Activated T-helper 9 cell treated with anti-CD3 and anti-CD28 coated beads, Interleukin-2, amount 50 U/mL, for 16 hours (primary cell): ENCODE measurements at places on chromosomes 7 and 10.

DNA sequence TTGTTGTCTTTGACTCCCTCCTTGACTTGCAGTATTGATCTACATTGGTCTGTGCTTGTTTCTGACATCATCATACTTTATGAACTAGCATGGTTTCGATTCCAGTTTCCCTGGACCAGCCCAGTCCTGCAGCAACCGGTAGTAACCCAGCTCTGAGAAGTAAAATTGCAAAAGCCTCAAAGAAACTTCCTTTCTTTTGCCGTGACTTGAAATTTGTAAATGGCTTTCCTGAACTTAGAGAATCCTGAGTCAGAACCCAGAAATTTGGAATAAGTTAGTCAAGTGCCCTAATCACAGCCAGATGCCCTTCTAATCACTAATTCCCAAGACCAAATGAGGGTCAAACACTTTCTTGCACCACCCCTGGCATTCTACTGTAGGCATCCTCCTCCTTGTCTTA, 15.0 kb downstream of the TAS2R60 start:
- DNase-seq = no peak

GRCh38 chr7:122748195-122748594, 45.5 kb upstream of the RNF148 start:
- DNase-seq = no peak

- no peak for DNase-seq
These were observed 28.0 kb upstream of the CTTNBP2 start for GRCh38 chr7:117901089-117901797.

DNA sequence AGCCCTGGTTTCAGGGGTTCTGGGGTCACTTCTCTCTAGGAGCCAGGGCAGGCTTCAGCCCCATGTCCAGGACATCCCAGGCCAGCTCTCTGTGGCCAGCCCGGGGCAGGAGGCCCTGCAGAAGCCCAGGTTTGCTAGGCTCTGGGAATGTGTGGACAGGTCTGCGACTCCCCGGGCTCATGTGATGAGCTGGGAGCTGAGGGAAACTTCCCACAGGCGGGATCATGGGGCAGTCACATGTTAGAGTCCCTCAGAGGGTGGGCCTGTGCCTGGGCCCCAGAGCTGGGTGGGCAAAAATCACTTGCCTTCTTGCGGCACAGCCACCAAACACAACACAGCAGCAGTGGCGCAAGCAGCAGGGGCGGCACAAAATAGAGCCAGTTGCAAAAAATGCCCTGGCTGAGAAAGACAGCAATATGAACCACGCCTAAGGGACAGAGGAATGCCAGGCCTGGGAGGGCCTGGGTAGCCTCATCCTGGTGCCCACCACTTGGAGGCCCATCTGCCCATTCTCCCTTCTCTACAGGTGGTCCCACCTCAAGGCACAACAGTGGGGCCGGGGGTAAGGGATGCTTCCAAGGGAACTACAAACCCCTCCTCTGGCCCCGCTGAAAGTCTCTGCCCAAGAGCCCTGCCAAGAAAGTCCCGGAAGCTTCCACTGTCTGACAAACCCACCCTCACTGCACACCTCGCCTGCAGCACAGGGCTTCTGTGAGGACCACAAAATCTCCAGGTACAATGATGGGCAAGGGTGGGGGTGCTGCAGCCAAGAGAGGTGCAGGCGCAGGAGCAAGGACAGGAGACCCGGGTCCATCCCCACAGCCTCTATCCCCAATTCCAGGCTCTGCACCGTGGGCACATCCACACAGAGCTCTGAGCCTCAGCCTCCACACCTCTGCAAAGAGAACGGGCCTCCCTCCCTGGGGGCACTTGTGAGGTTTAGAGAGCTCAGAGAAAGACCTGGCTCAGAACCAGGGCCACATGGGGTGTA, 34.6 kb upstream of the ANTXRL start:
- no peak for DNase-seq

- DNase-seq = no peak
These were observed 54.6 kb upstream of the ZNF32 start for GRCh38 chr10:43703286-43703685.

- no peak for DNase-seq
These were observed 13.2 kb upstream of the ESYT2 start for GRCh38 chr7:158842486-158842885.

DNA sequence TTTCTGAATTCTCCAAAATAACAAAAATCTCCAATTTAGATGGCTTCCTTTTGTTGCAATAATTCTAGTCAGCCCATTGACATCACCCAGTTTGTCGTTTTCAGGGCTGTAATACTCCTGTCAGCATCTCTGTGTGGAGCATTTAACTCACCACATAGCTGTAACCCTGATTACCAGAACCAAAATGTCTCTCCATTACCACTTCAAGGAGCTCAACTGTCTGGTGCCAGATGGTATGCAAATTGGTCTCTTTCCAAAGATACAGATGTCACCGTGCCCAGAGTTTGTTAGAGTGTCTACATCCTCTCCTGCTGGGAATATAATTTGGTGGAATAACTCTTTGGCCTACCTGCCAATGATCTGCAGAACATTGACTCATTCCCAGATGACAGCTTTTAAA, 350.3 kb upstream of the POT1 start:
- DNase-seq = no peak

DNA sequence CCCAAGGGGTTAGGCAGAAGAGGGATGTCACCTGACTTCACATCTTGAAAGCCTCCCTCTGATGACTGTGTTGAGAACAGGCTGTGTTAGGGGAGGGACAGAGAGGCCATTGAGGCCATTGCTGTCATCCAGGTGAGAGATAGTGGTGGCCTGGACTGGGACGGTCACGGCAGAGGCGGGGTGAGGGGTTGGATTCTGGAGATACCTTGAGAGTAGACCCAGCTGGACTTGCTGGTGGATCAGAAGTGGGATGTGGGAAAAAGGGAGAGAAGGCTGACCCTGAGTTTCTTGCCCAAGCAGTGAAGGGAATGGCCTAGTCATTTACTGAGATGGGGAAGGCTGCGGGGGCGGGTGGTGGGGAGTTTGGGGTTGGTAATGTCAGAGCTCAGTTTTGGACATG, 13.6 kb downstream of the MTURN start:
- DNase-seq = no peak

DNA sequence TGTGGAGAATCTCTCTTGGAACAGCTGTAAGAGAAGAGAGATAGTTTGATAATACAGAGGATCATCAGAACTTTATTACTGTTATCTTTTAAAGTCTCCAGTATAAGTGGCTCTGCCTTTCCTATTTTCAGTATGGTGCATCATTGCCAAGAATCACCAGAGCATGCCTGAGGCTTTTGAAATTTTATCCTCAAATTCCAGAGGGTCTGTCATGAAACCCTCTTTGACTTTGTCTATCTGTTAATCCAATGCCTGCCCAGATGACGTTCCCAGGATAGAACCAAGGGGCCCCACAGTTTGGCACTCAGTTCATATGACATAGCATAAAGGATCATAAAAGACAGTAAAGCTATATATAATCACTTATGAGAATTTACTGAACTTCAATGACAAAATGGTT, 35.3 kb upstream of the SEMA3C start:
- no peak for DNase-seq

GRCh38 chr7:98211221-98211675, at the start of gene BHLHA15:
Gene BHLHA15 (plus strand): TSS chr7:98211439. CDS start chr7:98212310, 871 bp downstream.
- peak; percentile 13 for DNase-seq

- DNase-seq = no peak
These were observed 249.3 kb downstream of the REEP3 start for GRCh38 chr10:63770523-63770922.

DNA sequence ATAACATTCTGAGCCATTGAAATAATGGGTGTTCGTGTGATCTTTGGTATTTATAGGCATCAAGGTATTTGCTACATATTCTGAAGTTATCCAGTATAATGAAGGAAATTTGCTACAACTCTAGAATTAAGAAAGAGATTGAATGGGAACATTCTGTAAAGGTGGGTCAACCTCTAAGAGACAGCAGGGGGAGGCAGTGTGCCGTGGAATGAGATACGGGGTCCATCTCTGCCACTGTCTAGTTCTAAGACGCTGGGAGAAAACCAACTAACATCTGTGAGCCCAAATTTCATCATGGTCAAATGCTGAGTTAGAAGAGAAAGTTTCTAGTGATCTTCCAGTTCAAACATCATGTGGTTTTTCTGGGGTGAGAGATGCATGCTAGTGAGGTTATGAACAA, 368.9 kb downstream of the SORCS1 start:
- no peak for DNase-seq

DNA sequence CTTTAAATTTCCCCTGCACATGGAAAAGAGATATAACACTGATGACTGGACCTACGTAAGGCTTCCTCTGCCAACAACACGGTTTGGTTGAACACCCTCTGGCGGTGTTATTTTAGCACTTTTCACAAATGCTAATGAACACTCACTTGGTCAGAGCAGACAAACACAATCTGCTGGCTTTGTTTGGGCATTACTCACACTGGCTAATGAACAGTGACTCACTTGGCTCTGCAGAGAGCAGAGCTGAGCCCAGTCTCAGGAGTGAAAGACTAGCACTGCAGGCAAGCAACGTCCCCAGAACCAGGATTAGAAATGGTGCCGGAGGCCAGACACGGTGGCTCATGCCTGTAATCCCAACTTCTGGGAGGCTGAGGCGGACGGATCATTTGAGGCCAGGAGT, 430.8 kb downstream of the PLXNA4 start:
- DNase-seq = no peak

DNA sequence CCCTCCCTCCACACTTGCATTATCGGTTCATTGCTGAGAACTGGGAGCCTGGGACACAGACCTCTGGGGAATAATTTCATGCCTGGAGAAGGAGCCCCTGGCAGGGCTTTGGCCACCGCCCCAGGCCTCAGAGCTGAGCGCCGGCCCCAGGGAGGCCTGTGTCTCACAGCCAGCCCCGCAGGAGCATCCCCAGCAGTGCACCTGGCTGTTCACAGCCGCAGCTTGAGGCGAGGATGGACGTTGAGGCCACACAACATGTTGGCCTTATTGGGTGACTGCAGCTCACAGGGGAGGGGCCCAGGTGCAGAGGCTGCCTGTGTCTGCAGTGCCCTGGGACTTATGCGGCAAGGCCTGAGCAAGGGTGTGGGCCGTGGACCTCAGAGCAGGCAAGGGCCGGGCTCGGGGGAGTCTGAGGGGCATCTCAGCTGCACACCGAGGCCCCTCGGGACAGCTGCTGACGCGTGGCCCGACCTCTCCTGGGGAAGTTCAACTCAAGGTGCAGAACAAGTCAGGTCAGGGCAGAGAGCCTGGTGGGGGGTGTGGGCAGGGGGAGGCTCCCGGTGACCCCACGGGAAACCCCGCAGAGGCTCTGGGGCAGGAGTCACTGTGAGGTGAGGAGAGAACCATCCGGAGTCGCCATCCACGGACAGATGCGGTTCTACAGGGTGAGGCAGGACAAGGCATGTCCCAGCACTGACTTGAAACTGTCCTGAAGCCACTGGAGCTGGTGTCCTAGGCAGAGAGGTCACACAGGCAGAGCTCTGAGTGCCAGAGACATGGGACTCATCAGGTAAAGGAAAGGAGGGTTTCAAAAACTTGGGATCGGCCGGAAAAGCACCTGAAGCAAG, 13.1 kb upstream of the UBE3C start:
- no peak for DNase-seq

DNA sequence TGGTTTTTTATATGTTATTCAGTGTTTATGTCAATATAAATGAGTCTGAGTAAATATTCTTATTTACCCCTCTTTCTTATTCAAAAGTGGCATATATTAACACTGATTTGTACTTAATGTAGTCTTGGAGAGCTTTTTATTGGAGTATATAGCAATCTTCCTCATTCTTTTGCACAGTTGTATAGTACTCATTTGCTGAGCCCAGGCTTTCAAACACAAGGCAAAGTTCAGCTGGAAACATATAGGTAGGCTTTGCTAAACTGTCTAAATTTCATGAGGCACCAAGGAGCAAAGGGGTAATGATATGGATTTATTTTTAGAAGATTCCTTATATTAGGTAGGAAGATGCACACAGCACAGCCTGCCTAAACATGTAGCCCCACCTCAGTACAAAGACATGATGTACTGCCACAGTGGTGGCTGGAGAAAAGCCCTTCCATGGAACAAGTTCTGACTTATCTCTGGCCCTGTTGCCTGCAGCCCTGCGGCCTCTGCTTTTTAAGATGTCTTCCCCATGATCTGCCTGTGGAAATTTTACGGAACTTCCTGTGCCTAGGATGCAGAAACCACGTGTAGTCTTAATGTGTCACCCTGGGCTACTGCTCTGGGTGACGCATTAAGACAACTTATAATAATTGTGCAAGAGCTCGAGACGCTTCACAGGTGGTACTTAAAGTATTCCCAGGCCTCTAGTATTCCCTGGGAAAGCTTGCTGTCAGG, 9.6 kb upstream of the PDCD4 start:
- DNase-seq = no peak

GRCh38 chr7:30990673-30991170, 27.0 kb downstream of the GHRHR start:
- no peak for DNase-seq

GRCh38 chr10:102280397-102281101, 35.2 kb downstream of the GBF1 start:
- DNase-seq = no peak

GRCh38 chr7:20963556-20964280, 177.0 kb upstream of the SP8 start:
- DNase-seq = no peak

GRCh38 chr10:98636921-98637329, 190.2 kb upstream of the HPS1 start:
- DNase-seq = no peak

- no peak for DNase-seq
These were observed 43.9 kb downstream of the GRK5 start for GRCh38 chr10:119251315-119251708.

- no peak for DNase-seq
These were observed 78.4 kb upstream of the NANOS1 start for GRCh38 chr10:118950997-118951637.

DNA sequence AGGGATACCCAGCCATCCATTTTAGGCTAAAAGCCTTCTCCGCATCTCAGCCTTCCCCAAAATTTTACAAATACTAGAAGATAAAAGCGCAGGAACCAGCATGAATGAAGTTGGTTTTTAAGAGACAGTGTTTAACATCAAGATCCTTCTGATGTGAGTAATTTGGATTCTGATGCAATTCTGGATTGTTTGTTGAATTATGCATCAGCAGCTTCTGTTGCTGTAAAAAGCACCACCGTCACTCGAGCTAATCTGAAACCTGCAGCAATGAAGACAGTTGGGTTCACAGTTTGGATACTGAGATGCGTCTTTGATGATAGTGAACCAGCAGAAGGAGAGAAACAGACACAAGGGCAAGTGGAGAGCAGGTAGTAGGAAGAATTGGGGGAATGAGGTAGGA, 179.2 kb downstream of the PLXNA4 start:
- no peak for DNase-seq

GRCh38 chr10:21496343-21497176, 28.9 kb downstream of the SKIDA1 start:
- DNase-seq = peak; percentile 34

- no peak for DNase-seq
These were observed 299.9 kb upstream of the ZMIZ1 start for GRCh38 chr10:78768876-78769275.
